Progenitor cell of endocrine pancreas (in vitro differentiated cells): ENCODE measurements at places on chromosomes 4 and X.

GRCh38 chr4:176561368-176561767 is 231.4 kb downstream of the VEGFC start:
- no peak for DNase-seq
- H3K27ac ChIP-seq: no peak overlapping the region
- H3K36me3 ChIP-seq: no peaks in the 10 kb centered on the region

DNA sequence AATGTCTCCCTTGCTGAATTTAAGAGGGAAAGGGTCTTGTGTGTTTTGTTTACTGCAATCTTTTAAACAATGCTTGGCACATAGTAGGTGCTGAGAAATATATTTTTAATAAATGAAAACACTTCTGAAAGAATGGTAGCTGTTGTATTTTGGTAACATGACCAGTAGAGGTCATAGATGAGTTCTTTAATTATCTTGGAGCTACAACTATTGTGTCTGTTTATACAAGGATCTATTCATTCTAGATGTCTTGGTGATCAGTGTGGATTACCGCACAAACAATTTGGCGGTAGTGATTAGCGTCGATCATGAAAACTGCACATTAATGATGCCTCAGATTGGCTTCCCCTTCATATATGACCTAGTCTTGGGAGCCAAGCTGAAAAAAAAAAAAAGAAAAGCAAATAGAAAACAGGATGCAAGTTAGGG is 21.4 kb upstream of the SCRG1 start:
- H3K4me3 ChIP-seq: no peak overlapping the region
- H3K36me3 ChIP-seq: peaks cover 1% of the 10 kb centered on the region
- DNase-seq: no peak
- no peaks in the 10 kb centered on the region for H3K27me3 ChIP-seq

DNA sequence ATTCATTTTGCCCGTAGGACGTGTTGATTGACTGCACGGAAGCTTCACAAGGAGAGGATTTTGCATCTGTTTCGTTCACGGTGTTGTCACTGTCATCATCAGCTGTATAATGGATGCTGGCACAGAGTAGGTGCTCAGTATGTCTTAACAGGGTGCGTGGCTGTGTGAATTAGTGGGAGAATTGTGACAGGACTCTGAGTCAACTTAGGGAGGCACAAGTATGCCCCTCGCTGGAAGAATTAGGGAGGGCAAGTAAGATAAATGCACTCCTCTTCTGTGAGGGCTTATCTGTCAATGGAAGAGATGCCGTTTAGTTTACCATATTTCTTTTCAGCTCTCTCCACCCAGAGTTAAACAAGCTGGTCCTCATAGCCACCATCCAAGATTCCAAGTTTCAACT is 107.2 kb downstream of the TRIML1 start:
- DNase-seq: no peak
- no peak overlapping the region for H3K27ac ChIP-seq
- no peaks in the 10 kb centered on the region for H3K27me3 ChIP-seq
- no peak overlapping the region for H3K4me3 ChIP-seq
- H3K36me3 ChIP-seq: no peaks in the 10 kb centered on the region
- H3K4me1 ChIP-seq: peaks cover 7% of the 10 kb centered on the region

- H3K4me1 ChIP-seq: peaks cover 44% of the 10 kb centered on the region
- H3K27ac ChIP-seq: no peak overlapping the region
- H3K36me3 ChIP-seq: peaks cover 1% of the 10 kb centered on the region
- H3K4me3 ChIP-seq: no peak overlapping the region
- peaks cover 33% of the 10 kb centered on the region for H3K27me3 ChIP-seq
Observed at GRCh38 chrX:40091691-40092421, 5.9 kb downstream of the BCOR start.

DNA sequence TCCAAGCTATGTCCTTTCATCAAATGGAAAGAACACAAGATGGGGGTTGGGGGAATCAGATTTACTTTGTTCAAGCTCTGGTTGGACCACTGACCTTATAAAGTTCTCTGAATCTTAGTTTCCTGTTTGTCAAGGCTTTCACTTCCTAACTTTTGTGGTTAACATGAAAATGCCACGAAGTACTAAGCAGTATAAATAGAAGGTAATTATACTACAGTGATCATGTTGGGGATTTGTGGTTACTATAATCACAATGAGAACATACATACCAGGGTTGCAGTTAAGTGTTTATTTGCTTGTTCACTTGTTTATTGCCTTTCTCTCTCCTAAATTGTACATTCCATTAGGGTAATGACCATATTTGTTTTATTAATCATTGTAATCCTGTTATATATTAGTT is 53.2 kb downstream of the SPRY1 start:
- no peak for DNase-seq
- H3K27ac ChIP-seq: no peak overlapping the region
- no peaks in the 10 kb centered on the region for H3K36me3 ChIP-seq

DNA sequence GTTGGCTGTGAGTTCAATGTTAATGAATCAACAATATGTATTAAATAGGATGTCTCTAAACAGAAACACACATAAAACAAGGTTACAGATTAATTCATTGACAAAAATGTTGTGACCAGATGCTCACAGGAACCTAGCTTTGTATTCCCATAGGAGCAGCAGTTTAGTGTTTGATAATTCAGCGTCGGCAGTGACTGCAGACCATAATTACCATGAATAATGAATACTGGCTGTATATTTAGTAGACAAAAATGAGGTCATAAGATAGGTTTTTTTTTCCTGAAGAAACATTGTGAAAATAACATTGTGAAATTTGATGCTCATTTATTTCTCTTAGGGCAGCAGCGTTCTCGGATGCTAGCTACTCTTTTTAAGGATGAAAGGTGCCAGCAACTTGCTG is 27.8 kb downstream of the COPS4 start:
- no peaks in the 10 kb centered on the region for H3K4me1 ChIP-seq
- DNase-seq: no peak
- no peaks in the 10 kb centered on the region for H3K27me3 ChIP-seq
- no peak overlapping the region for H3K27ac ChIP-seq
- no peak overlapping the region for H3K4me3 ChIP-seq
- H3K36me3 ChIP-seq: peaks cover 33% of the 10 kb centered on the region

GRCh38 chrX:153549807-153550206 is 32.4 kb downstream of the ATP2B3 start:
- H3K36me3 ChIP-seq: no peaks in the 10 kb centered on the region
- no peak for DNase-seq
- no peak overlapping the region for H3K4me3 ChIP-seq

DNA sequence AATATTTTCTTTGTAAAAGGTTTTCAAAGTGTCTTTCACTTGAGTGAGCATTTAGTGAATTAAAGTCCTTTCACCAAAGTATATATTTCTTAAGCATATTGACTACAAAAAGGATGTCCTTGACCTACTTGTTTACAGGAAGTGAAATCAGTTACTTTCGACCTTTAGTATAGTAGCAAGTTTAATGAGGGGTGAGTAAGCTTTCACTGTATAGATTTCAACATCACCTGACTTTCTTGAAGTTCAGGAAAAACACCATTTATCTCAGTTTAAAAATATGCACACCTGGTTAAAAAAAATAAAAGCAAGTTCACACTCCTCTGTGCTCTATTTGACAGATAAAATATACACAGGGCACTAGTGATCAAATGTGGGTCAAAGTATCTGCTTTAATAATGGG is 88.1 kb downstream of the CCSER1 start:
- peaks cover 5% of the 10 kb centered on the region for H3K4me1 ChIP-seq
- no peak overlapping the region for H3K27ac ChIP-seq
- no peak overlapping the region for H3K4me3 ChIP-seq
- DNase-seq: no peak
- no peaks in the 10 kb centered on the region for H3K36me3 ChIP-seq
- H3K27me3 ChIP-seq: no peaks in the 10 kb centered on the region

- H3K4me3 ChIP-seq: no peak overlapping the region
- H3K27me3 ChIP-seq: peaks cover 35% of the 10 kb centered on the region
- peaks cover 5% of the 10 kb centered on the region for H3K36me3 ChIP-seq
- no peak for DNase-seq
- H3K4me1 ChIP-seq: peaks cover under 1% of the 10 kb centered on the region
Observed at GRCh38 chr4:145697332-145697731, 17.4 kb downstream of the C4orf51 start.

DNA sequence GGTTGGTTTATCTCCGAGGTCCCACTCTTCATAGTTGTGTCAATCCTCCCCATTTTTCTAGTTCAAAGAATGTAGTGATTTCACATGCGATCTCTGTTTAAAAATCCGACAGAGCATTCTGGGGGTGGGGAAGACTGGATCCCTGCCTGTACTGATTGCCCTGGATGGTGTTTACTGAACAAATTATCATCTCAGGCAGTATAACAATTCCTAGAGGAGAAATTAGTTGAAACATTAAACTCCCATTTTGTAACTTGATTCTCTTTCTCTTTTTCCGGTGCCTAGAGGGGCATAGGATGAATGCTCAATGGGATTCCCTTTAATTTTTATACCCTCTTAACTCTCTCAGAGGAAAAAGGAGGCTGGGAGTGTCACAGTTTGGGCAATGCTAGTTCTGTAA is 10.0 kb upstream of the CWH43 start:
- peaks cover 28% of the 10 kb centered on the region for H3K27me3 ChIP-seq
- H3K36me3 ChIP-seq: no peaks in the 10 kb centered on the region
- no peak for DNase-seq

DNA sequence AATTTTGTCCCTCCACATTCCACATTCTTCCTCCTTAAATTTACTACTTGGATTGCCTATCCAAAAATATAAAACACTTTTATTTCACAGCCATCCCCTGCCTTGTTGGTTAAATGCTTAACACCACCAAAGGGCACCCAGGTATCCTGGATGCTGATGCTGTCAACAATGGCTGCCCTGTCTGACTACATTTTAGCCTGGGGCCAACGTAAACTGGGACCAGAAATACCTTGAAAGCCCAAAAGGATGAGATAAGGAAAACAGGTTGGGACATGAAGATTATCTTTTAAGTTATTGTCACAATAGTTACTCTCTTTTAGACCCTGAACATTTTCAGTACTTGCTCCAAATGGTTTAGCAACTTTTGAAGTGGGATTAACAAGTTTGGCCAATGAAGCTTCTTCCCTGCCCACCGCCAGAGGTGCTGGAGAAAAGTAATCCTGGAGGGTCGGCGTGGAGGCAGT is 775 bp upstream of the YIPF6 start:
- no peak for DNase-seq
- peak overlapping the region; percentile 93 for H3K4me3 ChIP-seq
- peaks cover 5% of the 10 kb centered on the region for H3K36me3 ChIP-seq
- H3K27me3 ChIP-seq: peaks cover 2% of the 10 kb centered on the region
